Epithelial cell of proximal tubule (primary cell): ENCODE measurements at places on chromosomes 3 and 15. TPM values are rescaled to one million over a fixed set of nuclear protein-coding genes. Genes with fewer than 3 reads are reported as not detected.

DNA sequence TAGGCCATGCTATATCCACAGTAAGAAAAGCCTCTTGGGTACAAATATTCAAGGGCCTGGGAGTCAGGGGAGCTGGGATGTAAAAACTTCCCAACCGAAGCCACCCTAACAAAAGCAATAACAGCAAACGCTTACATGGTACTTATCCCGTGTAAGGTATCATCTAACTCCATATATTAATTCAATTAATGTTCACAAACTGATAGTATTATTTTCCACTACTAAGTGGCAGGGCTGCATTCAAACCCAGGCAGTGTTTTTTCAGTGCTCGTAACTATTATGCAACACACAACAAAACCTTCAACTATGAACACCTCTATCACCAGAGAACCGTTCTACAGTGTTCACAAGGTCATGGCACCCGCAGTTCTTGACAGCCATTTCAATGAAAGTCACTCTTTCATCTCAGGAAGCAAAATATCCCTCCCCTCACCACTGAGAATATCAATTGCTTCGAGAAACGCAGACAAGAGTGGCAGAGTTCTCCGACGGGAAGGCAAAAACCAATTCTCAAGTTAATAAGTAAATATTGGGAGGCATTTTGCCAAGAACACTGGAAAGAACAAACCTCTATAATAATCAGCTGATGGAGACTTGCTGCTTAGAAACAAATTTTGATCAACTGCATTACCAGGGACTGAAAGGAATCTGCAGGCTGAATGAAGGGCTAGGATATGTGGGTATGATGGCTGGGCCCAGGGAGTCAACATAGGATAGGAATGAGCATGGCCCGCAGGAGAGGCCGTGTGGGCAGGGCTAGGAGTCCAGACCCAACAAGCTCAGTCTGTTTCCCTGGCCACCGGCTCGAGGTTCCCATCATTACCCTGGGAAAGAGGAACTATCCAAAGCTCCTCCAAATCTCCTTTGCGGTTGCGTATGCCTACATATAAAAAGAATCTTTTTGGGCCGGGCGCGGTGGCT, 72.3 kb downstream of the XXYLT1 start:
- no peak for DNase-seq

GRCh38 chr15:88865498-88866099, 29.7 kb downstream of the HAPLN3 start:
- DNase-seq = no peak

- no peak for DNase-seq
Measured at GRCh38 chr3:49623071-49623470, 51.1 kb upstream of the APEH start.

DNA sequence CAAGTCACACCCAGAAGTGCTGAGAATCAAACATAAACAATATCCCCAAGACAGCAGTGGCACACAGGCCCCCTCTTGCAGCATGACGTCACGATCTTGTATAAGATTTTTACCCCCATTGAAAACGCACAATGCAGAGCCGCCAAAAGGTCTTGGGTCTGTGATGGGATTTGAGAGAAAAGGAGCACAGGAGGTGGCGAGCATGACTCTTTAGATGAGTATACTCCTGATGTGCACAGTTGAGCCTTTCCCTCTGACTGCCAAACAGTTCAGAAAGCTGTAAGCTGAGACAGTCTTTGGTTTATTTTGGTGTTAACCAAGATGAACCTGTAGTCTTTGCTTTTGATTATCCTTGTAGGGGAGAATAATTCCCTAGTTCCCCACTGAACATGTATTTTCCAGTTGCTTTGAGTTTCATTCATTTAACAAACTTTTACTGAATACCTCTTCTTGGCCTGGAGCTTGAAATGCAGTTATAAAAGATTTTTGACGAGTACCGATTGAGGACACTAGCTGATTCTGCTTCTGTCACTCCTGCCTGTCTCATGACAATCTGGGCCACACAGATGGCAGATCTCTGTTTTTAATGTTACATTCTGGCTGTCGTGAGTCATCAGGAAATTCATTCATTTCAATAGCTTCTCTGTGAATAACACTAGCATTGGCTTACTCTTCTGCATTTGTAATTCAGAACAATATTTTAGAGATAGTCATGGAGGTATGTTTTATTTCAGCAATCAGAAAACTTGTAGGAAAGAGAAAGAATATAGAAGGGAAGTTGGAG, 28.9 kb downstream of the CFAP91 start:
- DNase-seq = no peak

DNA sequence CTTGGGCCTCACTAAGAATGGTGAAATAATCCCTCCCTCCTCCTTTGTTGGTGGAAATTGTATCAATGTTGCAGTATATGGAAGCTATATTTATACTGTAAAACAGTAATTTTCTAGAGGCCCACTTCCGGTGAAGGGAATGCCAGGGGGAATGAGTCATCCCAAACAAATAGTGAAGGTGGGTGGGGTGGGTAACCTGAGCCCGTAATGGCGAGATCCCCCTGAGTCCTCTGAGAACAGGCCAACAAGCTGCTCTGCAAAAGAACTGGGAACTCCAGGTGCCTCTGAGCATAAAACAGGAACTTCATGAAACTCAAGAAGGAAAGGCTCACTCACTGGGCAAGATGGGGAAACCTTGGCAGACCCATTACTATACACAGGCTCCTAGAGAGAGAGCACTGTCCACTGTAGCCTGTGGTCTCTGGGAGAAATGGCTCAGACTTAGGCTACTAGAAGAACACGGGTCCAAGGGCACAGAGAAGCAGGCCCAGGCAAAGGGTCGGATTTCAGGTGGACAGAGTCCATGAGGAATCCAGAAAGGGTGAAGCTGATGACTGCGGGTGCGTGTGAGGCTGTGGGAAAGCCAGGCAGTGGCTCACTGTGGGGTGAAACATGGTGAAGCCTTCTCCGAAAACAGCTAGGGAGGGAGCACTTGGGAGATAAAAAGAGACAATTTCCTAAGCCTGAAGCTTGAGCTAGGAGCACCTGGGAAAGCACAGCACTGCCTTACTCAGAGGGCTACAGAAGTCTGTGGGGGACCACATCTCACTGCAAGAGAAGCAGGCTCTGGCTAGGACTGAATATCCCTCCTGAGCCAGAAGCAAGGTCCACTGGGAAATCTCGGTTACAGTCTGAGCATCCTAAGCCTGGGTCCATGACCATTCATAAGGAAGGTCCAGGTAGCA, 19.8 kb downstream of the LARP6 start:
- DNase-seq = no peak

DNA sequence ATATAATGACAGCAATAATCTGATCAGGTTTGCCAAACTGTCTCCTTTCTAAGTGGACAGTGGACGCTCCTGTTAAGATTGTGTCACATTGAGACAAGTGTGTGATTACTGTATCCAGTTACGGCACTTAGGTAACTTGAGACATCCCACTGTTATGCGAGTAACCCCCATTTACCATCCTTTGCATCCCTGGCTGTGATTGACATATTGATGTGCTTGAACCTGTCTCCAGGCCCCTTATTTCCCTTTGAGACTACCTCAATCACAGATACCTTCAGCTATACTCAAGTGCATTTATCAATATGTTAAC, 785.2 kb downstream of the NR2F2 start:
- no peak for DNase-seq

- DNase-seq = no peak
Measured at GRCh38 chr3:7669641-7670040, 808.7 kb downstream of the GRM7 start.

DNA sequence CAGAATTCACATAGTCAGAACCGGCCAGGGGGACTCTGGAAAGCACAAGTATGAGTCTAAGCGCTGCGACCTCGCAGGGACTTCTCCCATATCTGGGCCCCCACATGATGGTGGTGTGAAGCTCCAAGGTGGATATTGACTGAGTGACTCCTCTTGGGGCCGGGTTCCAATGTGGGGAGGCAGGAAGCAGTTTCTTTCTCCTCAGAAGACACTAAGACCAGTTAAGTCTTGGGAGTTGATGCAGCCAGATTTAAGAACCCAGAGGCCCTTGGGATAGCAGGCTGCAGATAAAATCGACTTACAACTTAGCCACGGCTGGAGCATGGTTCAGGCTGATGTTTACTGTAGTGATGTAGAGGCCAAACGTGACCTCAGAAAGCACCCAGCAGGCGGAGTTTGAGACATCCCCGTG, 55.4 kb upstream of the KLF13 start:
- DNase-seq = no peak

DNA sequence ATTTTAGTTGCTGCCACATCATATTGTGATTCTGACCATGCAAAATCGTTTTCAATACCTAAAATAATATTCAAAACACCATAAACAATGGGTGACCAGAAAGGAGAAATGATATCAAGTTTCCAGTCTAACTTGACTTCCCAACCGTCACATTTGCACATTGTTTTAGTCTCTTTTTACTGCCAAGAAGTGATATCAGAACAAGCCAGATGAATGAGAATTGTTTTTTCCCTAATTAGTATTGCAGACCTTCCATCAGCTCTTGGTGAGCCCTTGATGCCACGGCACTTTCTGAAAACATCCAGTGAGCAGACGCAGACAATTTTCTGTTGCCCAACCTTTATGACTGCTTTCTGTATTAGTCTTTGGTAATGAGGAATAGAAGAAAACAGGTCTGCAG, 62.5 kb downstream of the SPATA16 start:
- DNase-seq = no peak

DNA sequence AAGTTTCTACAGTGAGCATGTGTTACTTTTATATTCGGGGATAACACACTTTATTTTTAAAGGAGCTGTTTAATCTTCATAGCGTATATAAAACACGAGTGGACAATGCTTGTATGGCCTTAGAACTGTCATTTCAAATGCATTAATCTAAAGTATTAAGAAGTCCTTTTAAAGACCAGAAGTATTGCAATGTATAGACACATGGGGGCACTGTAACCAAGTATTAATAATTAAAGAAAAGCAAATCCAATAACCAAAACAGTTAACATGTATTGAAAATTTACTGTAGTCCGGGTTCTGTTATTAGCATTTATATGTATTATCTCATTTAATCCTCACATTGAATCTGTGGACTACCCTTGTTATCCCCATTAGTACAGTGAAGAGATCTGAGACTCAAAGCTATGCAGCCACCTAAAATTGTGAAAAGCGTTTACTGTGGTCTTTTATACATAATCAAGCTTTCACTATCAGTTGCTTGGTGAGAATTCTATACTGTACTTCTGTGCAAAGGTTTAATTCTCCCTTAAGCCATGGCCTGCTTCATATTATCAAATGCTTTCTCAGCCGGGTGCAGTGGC, 10.1 kb downstream of the ARL14 start:
- DNase-seq = no peak

DNA sequence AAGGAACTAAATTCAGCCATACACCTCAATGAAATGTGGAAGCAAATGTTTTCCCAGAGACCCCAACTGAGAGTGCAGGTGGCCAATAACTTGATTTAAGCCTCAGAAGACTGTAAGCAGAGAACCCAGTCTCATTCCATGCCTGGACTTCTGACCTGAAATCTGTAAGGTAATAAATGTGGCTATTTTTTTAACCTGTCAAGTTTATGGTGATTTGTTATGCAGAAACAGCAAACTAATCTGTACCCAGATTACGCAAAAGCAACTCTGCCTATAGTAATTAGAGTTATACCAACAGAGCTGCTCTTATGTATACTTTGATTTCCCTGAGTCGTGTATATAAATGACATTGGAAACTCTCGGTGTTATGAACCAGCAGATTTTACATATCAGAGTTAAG, 534.0 kb upstream of the NAALADL2 start:
- DNase-seq = no peak

DNA sequence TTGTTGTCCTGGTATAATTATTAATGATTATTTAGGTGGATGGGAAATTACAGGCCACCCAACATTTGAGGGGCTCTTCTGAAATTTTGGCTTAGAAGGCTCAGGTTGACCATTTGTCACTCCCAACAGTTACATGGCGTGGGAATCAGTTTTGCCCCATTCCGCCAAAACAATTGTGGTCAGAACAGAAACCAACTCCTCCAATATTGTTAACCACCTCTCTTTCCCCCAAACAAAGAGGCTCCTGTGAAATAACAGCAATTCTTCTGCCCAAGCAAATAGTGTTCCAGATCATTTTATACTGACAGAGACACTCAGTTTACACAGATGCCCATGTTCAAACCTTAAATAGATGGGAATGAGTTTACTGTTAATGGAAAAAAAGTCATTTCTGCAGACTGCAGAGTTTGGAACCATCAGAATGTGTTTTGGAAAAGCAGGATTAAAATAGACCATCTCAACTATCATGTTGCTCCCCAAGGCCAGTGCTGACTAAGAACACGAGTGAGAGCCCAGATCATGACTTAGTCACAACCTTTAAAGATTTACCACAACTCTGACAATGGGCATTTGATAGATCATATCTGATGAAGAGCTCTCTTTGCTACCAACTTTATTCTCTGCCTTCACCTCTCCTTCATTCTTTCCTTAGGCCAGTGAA, 102.1 kb downstream of the DUT start:
- no peak for DNase-seq

The ZPLD1 gene
- total RNA-seq = 0.07 and 0.69 TPM in 2 replicates

The PAQR5 gene
- total RNA-seq = 9.5 and 10.1 TPM in 2 replicates

The TLE3 gene
- 20.5 and 34.8 TPM in 2 replicates for total RNA-seq
